Hematopoietic multipotent progenitor cell treated with erythropoietin and hydrocortisone succinate and interleukin-3 and kit ligand, for 6 days (in vitro differentiated cells): ENCODE measurements at places on chromosomes 6 and 20.

- no peak for DNase-seq
Measured at GRCh38 chr6:165200178-165200577, 109.2 kb downstream of the C6orf118 start.

DNA sequence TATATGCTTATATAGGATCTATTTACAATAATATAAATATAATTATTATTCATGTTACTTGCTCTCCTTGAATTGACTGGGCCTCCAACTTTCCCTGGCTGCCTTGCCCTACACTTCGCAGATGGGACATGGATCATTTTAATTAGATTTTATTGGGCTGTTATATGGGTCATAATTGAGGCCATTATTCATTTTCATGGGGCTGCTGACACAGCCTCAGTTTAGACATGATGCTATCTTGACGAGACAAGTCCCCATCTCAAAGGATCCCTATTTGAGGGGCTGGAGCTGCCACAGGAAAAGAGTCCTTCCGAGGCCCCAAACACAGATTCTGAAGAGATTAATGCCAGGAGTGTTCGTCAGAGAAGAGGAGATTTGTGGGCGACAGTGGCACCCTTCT lies 170.4 kb downstream of the DHX35 start:
- DNase-seq = no peak

DNA sequence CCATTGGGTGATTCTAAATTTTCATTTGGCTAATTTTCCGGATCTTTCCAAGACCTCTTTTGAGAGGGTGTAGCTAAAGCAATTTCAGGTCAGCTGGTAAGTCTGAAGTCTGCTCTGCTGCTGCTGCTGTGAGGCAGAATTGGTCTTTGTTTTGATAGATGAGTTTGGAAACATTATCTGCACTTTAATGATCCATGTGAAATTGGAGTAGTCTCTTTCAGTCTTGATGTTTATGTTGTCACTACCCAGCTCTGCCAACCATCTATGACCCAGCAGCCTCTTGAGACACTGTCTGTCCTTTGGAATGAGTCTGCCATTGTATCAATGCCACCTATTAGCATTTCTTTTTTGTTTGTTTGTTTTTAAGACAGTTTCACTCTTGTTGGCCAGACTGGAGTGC lies 44.1 kb downstream of the TXNDC5 start:
- no peak for DNase-seq

- no peak for DNase-seq
Measured at GRCh38 chr6:41784581-41785171, 2.8 kb upstream of the TOMM6 start.

DNA sequence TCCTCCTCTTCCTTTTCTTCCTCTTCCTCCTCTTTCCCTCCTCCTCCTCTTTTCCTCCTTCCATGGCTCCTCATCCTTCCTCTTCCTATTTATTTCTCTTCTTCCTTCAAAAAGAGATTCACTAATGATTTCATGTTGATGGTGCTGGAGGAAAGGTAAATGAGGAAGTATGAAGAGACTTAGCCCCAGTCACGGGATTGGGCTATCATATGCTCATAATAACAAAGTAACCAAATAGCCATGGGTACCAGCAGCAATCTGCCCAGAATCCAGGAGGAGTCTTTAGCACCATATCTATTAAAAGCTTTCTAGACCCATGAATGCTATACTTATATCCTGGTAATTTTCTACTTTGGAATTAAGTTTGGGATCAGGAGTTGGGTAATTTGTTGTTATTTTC lies 910.9 kb upstream of the MAP3K7 start:
- DNase-seq = no peak

GRCh38 chr6:38730140-38730862 lies 15.2 kb downstream of the DNAH8 start:
- DNase-seq = no peak

DNA sequence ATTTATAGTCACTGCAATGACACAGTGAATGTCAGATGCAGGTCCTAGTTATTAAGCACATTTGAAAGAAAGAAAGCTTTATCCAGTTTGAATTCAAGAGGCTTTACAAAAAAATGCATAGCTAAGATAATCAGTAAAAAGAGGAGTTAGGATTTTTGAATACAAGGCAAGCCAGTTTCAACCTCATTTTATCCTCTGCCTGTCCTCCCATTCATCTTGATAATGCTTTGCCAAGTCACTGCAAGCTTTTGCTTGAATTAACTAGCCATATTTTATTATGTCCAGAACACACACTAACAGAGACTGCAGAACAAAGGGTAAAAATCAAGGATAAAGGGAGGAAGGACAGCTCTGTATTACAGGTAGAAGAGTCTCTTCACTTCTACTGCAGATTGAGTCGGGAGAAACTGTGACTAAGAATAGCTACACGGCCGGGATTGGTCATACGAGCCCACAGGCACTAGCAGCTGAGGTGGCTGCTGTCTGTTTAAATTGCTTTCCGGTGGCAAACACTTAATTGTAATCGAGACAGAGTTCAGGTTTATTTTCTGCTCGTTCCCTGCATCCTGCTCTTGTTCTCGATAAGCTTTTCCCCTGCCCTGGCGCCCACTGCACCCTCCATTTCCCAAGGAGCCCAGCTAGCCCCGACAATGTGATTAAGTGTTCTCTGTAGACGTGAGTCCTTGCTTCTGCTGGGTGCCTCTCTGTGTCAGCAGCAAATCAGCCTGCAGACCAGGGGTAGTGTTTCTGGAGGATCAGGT lies 30.5 kb upstream of the AKAP12 start:
- DNase-seq = peak; percentile 18

DNA sequence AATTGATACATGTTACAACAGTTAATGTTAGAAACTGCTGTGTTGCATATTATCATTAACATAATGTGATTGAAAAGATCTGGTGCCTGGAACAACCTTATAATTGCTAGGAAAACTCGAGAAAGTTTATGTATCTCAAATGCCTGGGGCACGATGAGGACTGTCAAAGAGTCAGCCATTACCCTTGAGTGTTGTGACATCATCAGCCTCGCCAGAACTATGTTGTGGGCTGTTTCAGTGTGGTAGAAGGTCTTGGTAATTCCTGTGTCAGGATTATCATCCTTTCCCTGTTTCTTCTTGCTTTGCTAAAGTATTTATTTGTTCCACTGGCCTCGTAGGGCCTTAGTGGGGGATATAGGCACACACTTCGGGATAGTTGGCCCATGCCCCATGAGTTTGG lies 185.1 kb downstream of the DTNBP1 start:
- DNase-seq = no peak

GRCh38 chr6:144152334-144152900 lies 2.1 kb downstream of the STX11 start:
- DNase-seq = no peak
